Posterior vena cava (tissue), 2 donors: ENCODE measurements at places on chromosomes 3 and 15.
A peak's percentile ranks its signal among the peaks of the same experiment; 100 is the strongest.

GRCh38 chr15:56371495-56372147 lies 6.4 kb downstream of the TEX9 start:
- no peak for DNase-seq

GRCh38 chr3:195162033-195162669 lies 108.8 kb downstream of the XXYLT1 start:
- no peak for DNase-seq

DNA sequence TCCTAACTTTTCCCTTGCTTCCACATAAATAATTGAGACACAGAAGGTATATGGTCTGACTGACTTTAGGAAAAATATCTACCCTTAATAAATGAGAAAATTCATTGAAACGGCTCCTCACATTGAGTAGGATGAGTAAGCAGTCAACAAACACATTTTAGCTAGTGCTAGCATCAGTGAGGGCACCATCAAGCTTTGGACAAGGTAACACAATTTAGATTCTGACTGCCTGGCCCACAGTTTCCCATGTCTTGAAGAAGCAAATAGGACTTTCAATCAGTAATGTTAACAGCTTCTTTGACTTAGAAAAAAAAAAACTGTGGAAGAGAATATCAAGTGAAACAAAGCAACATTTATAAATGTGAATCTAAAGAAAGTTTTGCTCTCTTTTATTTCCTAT lies 70.1 kb upstream of the MBNL1 start:
- no peak for DNase-seq

DNA sequence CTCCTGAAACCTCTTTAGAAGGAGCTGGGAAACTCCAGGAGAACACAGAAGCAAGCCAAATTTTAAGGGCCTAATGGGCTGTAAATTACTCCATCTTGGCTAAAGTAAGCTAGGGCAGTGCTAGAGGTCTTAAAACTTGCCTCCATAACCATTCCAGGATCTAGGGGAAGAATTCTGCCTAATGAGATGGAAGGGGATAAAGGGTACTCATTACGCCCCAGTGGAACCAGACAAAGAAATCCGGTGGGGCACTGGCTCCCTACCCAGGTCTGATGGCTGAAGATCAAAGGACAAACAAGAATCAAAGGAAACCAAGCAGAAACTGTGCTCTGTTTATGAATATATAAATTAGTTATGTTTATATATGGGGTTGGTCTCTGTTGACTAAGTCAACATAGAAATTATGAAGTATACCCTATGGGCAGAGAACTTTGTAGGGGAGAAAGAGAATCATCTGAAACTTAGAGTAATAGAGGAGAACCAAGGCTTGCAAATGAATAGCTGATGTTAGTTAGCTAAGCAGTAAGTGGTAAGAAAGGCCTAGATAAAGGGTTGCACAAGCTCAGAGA lies 57.8 kb downstream of the NCEH1 start:
- DNase-seq, result no peak

- DNase-seq, result no peak
Observed at GRCh38 chr15:42118650-42119445, 24.5 kb upstream of the PLA2G4D start.

- DNase-seq, result no peak
Observed at GRCh38 chr3:115160295-115160694, 13.2 kb upstream of the ZBTB20 start.

DNA sequence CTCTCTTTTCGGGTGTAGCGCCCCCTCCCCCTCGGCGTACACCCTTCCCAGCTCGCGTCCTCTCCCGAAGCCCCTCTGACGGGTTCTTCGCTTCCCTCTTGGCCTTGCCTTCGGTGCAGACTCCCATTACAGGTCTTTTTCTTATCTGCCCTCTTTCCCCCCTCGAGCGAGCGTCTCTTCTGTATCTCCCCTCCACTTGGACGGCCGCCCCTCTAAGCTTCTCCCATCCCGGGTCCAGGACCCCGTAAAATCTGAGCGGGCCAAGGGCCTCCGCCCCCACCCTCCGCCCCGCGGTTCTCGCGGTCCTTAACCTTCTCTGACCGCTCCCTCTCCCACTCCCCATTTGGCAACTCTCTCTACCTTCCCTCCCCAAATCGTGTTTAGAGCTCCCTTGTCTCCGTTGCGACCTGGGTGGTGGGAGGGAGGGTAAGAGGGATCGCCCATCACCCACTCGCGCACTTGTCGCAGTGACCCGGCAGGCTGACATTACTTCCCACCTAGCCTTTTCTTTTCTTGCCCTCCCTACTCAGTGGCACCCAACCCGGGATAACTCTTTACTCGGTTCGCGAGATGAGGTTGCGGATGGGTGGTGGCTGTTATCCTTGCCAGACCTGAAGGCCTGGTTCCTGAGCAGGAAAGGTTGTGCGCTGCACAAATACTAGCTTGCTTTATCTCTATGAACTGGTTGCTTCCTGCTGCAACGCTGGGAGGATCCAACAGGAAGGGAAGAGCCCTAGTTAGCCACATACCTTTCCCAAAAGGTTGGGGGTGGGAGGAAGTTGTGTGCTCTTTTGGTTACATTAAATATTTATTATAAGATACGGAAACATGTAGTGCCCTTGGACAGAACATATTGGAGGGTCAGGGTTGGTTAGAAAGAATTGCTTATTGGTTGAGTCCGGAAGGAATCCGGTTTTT lies 922 bp downstream of the RAB11A start:
- DNase-seq, result peak; percentile 82

- no peak for DNase-seq
Observed at GRCh38 chr15:55507567-55507966, 467 bp downstream of the DNAAF4 start.

GRCh38 chr3:157082305-157082982 lies 77.5 kb downstream of the CCNL1 start:
- DNase-seq, result no peak

- no peak for DNase-seq
Observed at GRCh38 chr15:68001811-68002210, 52.3 kb upstream of the PIAS1 start.

GRCh38 chr3:175741951-175742350 lies 882.8 kb downstream of the NAALADL2 start:
- DNase-seq, result no peak

DNA sequence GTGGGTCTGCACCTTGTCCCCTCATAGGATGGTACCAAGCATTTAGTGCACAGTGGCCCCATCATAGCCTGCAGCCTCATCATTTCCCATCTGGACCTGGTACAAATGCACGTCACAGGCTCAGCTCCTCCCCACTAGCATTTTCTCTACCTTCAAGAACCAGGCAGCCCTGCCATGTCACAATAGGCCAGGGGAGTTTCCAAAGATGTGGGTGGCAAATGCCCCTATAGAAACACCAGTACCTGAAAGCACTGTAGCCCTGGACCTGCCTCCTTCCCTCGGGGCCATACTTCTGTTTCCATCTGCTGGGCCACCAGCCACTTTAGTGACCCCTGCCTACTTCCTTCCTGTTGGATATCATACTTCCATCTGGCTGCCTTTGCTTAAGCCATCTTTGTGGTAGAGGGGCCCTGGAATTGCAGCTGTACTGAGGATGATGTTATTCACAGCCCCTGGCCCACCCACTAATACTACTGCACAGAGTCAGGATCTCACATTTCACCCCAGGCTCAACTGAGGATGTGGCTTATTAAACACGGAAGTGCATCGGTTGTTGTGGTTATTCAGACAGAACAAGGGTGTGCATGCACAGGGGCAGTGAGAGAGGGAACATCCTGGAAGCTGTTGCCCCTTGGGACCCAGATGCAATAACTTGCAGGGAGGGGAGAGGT lies 3.8 kb downstream of the TCTA start:
- DNase-seq, result no peak

- no peak for DNase-seq
Observed at GRCh38 chr3:134883697-134884385, 88.8 kb downstream of the EPHB1 start.

GRCh38 chr15:27730868-27731267 lies 368.2 kb downstream of the OCA2 start:
- no peak for DNase-seq

GRCh38 chr3:47669026-47669749 lies 90.5 kb upstream of the CSPG5 start:
- DNase-seq, result no peak

GRCh38 chr15:77035999-77036471 lies 34.9 kb downstream of the TSPAN3 start:
- peak; percentile 50 for DNase-seq

- no peak for DNase-seq
Observed at GRCh38 chr3:31833391-31834190, 147.5 kb downstream of the OSBPL10 start.

DNA sequence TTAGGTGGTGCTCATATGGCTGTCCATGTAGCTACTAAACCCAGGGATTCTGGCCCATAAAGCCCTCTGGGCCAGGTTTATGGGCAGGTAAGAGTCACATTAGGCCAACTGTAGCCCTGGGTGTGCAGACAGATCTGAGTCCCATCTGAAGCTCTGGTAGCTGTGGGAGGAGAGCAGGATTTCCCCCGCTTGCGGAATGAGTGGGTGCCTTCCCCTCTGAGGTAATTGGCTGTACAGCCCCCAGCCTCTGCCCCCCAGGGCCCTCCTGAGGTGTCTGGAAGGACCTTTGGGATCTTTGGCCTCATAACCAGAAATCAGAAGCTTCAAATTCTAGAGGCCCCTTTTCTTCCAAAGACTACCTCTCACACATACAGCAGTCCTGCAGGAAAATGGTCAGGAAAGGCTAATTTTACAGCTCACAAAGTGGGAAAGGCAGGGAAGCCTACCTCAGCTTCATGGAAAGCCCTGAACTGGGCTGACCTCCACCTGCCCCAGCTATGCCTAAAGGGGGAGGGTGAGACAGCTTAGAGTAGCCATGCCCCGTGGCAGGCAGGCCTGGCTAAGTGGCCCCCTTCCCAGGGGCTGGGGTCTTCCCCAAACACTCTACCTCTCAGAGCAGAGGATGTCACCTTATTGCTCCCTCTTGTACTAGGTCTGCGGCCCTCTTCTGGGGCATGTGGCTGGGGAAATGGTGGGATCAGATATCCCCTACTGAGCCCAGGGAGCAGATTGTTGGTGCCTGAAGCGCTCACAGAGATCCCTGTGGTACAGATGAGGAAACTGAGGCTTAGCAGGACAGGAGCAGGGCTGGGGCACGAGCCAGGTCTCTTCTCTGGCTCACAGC lies 16.8 kb downstream of the HEMK1 start:
- DNase-seq, result no peak

DNA sequence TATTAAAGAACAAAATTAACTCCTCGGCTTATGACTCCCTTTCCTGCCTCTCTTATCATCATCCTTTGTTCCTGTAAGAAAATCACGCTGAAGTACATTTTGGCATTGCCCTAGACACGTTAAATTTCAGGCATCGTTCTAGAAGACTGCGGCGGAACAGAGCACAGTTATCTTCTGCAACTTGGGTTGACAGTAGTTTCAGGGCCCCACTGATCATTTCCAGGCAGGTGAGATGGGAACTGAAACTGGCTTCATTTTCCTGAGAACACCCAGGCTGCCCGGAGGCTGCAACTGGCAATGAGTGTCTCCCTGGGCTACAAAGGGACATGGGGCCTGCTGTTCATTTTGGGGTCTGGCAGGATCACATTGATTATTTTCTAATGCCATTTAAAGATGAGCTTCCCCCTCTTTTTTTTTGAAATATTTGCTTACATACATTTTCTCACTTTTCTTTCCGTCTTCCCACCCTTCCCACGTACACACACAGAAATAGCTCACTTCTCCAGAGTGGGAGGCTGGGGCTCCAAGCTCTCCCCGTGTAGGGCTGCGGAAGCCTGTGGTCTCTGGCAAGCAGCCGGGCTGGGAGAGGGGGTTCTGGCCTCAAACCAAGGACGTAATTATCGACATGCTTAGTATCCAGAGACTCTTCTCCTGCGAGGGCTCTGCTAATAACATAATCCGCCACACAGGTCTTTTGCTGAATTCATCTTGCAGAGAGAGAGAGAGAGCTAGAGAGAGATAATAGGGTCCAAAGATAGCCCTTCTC lies 267.4 kb downstream of the ABHD5 start:
- no peak for DNase-seq

GRCh38 chr15:91238644-91239425 lies 138.8 kb downstream of the SV2B start:
- no peak for DNase-seq

DNA sequence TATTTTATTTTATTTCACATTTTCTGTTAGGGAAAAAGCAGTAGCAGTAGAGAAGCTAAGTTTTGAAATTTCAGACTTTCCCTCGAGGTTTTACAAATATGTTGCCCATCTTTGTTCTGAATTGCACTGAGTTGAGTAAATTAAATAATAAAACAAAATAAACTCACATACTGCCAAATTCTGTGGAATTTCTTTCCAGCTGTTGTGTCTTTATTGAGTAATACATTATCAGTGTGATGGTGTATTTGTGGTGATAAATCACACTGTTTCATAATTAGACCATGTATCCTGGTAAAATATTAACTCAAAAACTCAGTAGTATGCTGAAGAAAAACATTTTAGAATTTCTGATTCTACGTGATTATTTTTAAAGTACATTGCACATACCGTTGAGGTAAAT lies 592.1 kb downstream of the SI start:
- DNase-seq, result no peak

DNA sequence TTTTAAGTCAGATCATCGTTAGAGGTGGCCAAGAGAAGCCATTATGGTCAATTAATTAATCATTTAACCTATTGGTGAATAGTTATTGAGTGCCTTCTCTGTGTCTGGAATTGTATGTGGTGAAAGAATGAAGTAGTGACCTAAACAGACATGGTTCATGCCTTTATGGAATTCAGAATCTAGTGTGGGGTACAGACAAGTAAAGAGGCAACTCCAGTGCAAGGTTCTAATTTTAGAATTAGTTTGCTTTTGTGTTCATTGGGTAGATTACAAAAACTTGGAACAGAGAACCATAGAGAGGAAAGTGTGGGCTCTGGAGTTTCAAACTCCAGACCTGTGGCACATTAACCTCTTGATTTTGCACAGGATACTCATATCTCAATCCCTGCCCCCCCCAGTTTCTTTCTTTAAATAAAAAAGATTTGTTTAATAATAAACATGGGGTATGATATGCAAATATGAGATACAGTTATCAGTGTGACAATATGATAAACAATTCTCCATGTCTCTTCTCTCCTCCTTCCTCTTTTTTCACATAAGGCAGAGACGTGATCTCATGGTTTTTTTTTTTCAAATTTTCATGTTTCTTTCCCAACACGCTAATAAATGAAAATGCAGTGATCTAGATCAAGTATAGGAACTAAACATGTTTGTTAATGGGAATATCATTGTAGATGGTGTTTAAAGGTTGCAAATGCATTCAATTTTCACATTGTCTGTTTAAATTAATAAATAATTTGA lies 117.9 kb downstream of the MITF start:
- no peak for DNase-seq

DNA sequence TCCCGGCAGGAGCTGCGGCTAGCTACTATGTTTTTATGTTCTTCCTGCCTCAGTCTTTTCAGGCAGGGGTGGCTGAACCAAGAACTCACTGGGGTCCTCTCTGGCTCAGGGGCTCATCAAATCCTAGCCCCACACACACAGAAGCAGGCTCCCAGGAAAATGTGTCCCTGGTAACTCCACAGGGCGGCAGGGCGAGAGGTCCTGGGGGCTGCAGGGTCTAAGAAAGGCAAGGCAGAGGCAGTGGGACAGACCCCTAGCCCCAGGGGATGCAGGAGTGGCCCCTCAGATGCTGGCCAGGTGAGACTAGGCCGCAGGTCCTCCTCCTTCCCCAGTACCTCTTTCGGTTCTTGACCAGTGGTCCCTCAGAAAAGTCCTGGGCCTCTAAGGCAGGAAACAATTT lies 48.9 kb downstream of the PTH1R start:
- no peak for DNase-seq
